ENCODE measurements at places on chromosomes 13 and 19.
A peak's percentile ranks its signal among the peaks of the same experiment; 100 is the strongest.

DNA sequence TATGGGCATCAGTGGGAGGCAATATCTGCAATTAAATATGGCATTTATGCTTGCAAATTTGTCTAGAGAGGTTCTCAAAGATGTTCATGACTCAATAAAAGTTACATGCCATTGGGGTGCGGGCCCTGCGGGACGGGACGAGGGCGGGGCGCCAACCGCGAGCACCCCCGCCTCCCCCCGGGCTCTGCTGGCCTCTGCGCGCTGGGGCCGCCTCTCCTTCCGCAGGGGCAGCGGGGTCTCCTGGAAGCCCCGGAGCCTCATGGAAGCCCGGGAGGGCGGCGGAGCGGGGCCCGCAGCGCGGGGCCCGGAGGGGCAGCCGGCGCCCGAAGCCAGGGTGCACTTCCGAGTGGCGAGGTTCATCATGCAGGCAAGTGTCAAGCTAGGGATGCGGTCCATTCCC lies 179.2 kb downstream of the TPTE2 start:
- no peak for DNase-seq

GRCh38 chr13:77810878-77811277 lies 107.8 kb downstream of the EDNRB start:
- DNase-seq = no peak

DNA sequence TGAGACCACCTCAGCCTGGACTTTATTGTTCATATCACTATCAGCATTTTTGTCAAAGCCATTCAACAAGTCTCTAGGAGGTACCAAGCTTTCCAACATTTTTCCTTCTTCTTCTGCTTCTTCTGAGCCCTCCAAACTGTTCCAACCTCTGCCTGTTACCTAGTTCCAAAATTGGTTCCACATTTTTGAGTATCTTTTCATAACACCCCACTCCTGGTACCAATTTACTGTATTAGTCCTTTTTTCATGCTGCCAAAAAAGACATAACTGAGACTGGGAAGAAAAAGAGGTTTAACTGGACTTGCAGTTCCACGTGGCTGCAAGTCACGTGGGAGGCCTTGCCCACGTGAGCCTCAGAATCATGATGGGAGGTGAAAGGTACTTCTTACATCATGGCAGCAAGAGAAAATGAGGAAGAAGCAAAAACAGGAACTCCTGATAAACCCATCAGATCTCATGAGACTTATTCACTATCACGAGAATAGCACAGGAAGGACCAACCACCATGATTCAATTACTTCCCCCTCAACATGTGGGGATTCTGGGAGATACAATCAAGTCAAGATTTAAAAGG lies 215.1 kb downstream of the PCDH17 start:
- no peak for DNase-seq

GRCh38 chr19:48283908-48284307 lies 14.0 kb downstream of the ZNF114 start:
- no peak for DNase-seq

DNA sequence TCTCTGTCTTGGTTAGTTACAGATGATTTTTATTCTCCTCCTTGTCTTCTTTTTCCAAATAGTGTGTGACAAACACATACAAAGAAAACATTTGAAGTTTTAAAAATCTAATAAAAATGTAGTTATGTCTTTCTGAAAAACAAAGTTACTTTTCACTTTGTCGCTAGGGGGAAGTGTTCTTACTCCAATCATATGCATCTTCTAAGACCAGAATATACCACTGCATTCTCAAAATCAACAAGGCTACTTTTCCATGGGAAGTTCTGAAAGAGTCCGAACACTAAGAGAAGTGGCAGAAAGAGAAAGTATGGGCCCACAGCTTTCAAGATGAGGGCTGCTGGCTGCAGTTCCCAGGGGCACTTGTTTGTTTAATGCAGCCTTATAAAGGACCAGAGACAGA lies 208.9 kb downstream of the DCT start:
- no peak for DNase-seq

- no peak for DNase-seq
Observed at GRCh38 chr13:50518781-50519201, 324.7 kb downstream of the DLEU7 start.

DNA sequence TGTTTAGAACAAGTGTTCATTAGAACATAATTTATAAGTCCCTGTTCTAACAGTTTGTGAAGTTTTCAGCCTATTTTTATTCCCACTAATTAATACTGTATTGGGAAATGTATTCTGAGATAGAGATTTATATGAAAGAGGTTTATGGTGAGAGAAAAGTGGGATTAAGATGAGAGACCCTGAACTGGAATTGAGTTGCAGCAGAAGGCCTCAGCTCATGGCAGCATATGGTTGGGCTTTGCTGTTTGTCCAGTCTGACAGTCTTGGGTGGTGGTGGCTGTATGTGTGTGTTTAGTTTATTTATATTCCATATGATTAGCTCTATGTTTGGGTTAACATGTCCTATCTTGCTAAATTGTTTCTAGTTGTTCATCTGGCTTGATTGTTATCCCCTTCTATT lies 575.1 kb downstream of the SLITRK5 start:
- DNase-seq = no peak

GRCh38 chr19:55232286-55232602 lies 3.7 kb upstream of the TMEM86B start:
- no peak for DNase-seq

- no peak for DNase-seq
Observed at GRCh38 chr13:110317093-110317492, 10.0 kb downstream of the COL4A2 start.

DNA sequence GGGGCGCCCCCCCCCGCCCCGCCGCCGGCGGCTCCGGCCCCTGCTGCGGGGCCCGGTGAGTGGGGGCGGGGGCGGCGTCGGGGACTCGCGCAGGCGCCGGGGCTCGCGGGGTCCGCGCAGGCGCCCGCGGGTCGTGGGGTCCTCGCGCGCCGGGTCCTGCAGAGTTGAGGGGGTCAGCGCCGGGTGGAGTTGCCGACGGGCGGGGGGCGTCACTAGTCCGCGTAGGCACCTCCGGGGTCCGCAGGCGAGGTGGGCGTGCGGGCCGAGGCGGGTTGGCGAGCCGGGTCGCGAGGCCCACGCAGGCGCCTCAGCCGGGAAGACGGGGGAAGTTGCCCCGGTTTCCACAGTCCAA lies 365 bp downstream of the PPP6R1 start:
- no peak for DNase-seq

DNA sequence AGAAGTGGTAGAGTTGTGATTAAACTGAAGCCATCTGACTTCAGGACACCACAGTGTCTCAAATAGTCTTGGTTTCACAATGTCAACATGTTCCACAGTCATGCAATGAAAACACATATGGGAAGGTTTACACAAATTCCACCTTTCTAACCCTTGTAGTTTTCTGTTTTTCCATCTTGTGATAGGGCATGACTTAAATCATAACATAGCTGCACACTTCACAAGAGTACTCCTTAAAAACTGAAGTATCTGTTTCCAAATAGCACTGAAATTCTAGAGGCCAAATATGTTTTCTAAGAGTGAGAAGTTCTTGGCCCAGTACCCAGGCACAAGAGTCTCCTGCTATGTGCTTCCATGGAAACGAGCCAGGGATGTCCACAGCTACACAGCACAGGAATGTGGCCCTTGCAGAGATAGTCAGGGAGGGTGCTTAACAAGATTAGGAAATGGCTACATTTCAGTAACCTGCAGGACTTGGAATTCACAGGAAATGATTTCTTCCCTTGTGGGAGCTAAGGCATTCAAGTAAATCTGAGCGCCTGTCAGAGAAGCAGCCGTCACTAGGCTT lies 269.1 kb downstream of the NDFIP2 start:
- DNase-seq = no peak

DNA sequence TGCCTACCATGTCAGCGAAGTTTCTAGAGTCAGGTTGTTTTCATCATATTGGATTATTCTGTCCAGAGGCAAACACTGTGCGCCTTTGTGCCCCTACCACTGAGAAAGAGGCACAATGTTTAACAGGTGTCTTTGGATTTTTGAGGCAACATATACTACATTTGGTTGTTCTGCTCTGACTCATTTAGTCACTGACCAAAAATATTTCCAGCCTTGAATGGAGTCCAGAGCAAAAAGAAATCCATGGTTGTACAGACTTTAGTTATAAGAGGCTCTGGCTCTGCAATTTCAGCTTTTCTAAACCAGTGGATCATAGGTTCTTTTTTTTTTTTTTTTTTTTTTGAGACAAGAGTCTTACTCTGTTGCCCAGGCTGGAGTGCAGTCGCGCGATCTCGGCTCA lies 35.7 kb downstream of the LACC1 start:
- no peak for DNase-seq

DNA sequence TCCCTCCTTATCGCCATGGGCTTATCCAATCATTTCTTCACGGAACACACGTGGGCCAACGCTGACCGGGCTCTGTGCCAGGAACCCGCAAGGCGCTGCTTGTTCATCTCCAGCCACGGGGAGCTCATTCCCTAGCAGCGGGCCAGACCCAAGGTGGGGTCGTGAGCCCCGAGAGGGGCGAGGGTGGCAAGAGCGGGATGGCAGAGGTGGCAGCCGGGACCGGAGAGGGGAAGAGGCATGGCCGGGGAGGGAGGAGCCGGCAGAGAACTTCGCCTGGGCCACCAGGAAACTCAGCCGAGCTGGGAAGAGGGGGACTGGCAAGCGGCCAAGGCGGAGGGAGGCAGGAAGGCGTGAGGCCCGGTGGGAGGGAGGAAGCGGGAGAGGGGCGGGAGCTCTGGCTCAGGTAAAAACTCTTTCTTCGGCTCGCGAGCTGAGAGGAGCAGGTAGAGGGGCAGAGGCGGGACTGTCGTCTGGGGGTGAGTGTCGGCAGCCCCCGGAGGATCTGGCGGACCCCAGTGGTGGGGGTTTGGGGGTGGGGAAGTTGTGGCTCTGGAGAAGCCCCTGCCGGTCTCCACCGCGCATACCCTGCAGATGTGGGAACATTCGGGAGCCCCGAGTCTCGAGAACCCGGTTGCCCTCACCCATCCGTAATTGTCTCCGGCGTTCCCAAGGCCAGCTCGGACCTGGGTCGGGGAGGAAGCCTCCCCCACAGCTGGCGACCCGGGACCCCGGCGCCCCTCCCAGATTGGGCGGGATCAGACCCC lies at the start of gene B3GNT3:
B3GNT3 (plus strand) TSS at position 408 of the 764 bp plus-strand sequence. CDS start 12,670 bp downstream, outside the sequence.
- no peak for DNase-seq

GRCh38 chr19:47494729-47495128 lies 10.7 kb upstream of the KPTN start:
- no peak for DNase-seq

DNA sequence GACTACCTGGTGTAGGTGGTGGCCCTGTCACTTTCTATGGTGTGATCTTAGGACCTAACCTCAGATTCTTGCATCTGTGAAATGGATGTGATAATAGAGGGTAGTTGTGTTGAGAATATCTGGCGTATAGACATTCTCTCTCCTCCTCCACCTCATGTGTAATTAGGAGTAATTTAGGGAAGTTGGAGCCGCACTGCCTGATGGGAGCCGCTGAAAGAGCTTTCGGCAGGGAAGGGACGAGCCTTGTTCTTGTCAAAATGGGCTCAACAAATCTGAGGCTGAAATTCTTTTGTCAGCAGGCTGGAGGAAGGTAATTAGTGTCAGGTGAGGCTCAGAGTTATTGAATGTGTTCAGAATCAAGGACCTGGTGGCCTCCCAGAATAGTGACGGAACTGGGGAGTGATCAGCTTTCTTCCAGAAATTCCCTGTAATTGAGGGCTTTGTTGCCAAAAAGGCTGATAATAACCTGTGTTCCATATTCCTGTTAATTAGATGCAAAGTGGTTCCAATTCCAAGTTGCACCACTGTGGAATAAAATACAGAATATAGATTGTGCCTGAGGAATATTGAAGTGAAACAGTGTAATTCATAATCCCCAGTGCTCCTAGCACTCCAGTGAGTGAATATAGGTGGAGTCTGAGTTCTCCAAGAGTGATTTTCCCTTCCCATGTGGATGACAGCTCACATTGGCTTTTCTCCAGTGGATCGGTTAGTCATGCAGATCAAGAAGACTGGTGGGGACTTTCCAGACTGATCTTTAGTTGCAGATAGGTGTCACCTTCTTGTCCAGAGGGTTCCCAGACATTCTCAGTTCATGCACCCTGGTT lies 47.5 kb downstream of the SPATA13 start:
- no peak for DNase-seq

GRCh38 chr13:52936806-52937205 lies 88.4 kb upstream of the PCDH8 start:
- no peak for DNase-seq

DNA sequence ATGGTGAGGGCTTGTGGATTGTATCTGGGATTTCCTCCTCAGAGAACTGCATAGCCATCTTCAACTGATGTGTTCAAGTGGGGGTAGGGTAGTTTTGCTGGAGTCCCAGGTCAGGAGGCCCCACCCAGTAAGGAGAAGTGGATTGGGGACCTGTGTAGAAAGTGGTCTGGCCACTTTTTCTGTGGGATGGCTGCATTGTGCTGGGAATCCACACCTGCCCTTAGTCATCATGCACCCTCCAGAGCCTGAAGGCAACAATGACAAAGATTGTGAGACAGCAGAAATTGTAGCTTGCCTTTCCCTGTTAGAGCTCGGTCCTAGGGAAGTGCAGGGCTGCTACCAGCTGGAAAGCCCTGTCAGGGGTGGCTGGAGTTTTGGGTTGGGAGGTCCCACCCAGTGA lies 255.4 kb downstream of the NDFIP2 start:
- no peak for DNase-seq

DNA sequence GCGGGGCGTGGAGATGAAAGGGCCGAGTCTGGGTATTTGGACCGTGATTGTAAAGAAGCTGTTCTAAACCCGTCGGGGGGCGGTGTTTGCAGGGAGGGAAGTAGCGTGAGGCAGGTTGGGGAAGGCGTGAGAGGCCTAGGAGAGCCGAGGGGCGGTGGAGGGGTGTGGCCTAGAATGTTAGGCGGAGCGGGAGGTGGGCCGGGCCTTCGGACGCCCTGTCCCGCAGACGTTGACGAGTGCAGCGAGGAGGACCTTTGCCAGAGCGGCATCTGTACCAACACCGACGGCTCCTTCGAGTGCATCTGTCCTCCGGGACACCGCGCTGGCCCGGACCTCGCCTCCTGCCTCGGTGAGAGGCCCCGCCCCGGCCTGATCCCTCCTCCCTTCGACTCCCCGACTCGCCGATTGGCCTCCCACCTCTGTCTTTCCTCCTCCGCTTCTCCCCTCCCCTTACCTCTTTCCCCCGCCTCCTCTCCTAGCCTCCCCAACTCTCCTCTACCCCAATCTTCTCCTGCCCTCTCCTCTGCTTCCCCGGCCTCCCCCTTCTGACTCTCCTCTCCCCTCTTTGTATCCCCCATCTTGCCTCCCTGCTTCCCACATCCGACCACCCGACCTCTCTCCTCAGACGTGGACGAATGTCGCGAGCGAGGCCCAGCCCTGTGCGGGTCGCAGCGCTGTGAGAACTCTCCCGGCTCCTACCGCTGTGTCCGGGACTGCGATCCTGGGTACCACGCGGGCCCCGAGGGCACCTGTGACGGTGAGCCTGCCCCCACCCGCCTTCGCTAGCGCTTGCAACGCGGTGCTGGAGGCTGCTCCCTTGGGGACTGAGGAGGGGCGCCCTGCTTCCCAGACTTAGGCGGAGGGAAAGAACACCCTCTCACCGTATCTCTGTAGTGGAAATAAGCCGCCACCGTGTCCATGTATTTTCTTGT lies 12.8 kb downstream of the LTBP4 start:
- DNase-seq = peak; percentile 83
